SW 1271 (cell line): ENCODE measurements at places on chromosomes 1 and 21.

GRCh38 chr21:36694031-36694515 is 4.8 kb upstream of the SIM2 start:
- DNase-seq, result no peak

DNA sequence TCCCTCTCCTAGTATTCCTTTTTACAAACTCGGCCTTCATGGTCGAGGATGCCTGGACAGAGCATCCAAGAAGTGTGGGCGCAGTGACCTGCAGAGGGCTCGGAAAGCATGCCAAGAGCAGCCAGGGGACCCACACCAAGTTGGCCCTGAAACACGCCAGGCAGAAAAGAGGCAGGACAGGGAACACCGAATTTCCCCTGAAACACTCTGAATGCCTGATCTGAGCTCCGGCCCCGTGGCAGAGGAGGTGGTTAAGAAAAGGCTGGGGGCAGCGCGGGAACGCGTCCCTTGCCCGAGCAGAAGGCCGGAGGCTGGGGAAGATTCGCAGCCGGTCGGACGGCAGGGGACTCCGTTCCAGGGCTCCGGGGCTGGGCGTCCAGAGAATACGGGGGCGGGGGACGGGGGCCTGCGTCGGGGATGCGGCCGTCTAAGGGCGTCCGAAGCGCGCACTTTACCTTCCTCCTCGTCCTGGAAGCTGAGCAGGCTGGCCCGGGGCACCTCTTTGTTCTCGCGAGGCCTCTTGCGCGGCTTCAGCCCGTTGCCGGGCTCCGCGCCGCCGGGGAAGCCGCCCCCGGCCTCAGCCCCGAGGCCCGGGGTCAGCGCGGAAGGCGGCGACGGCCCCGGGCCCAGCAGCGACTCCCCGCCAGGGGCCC is 558 bp downstream of the PAXBP1 start:
- DNase-seq, result no peak

- no peak for DNase-seq
Observed at GRCh38 chr1:23590058-23590783, 30.9 kb upstream of the ID3 start.

- DNase-seq, result no peak
Observed at GRCh38 chr1:110494522-110495406, 24.2 kb downstream of the KCNA10 start.

DNA sequence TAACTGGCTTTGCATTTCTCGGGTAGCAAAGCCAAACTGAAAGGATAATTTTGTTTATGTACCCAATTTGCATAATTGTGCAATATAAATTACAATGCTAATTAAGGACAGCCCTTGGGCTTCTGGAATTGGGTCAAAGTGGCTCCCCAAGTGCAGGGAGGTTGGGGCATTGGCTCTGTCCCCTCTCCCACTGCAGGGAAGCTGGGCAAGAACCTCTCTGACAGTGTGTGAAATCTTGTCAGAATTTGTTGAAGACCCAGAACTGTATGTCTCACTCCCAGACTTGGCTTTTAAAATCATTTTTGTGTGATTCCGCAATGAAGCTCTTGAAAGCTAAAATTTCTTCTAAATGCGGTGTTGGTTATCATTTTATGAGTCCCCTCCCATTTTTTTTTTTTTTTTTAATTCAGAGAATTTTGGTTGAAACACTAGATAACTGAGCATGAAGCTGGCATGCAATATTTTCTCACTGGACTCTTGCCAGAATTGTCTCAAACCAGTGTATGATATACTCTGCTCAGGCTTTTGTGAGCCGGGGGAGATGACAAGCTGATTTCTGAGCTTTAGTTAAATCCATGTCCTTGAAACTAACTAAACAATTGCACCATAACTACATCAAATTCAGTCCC is 878.9 kb upstream of the CXADR start:
- no peak for DNase-seq

DNA sequence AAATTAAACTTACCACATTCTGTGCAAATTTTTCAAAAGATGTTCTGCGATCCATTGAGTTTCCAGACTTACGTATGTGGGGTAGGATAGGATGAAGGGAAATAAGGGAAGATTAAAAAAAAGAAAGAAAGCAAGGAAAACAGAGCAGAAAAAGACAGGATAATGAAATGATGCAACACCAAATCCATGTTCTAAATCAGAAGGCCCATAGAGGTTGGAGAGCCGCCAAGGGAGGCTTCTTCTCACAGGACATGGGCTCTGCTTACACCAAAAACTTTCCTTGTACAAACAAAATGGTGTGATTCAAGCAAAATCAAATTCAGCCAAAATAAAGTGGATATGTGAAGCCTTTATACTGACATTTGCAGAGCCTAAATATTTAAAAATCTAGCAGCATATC is 189.5 kb upstream of the GREM2 start:
- DNase-seq, result no peak
